ENCODE measurements at places on chromosomes 6 and 20.

DNA sequence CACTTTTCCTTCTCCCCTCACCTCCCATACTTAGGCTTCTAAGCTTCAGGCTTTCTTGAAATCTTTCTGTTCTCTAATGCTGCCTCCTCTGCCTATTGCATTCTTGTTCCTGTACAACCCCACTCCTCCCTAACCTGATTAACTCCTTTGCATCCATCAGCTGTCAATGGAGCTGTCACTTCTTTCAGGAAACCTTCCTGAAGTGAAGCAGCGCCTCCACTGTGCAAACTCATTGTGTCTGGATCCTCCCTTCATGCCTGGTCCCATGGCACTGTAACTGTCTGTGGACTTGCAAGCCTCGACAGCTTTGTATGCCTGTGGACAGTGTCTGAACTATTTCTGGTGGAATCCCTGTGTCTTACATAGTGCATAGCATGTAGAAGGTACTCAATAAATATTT is 185.0 kb downstream of the HS3ST5 start:
- no peaks in the 10 kb centered on the region for H3K4me1 ChIP-seq
- no peak overlapping the region for H3K27ac ChIP-seq
- peaks cover 4% of the 10 kb centered on the region for H3K27me3 ChIP-seq
- DNase-seq, result no peak

DNA sequence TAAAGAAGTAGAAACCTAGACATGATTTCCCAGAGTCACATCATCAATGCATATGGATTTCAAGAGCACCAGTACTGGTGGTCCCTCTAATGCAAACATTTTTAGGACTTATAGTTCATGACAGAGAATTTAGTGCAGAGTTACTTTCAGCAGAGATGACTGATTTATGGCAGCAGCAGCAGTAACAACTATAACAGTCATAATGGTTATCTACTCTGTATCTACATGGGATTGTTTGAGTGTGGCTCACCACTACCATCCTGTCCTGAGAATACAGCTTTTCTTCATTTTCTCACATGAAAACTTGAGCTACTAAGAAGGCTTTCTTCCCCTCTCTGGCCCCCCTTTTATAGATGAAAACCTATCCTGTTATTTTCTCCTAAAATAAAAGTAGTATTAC is 128.5 kb upstream of the ENPP5 start:
- no peaks in the 10 kb centered on the region for H3K4me1 ChIP-seq
- H3K27ac ChIP-seq, result no peak overlapping the region
- H3K36me3 ChIP-seq, result no peaks in the 10 kb centered on the region
- DNase-seq, result no peak
- peaks cover 4% of the 10 kb centered on the region for H3K27me3 ChIP-seq

DNA sequence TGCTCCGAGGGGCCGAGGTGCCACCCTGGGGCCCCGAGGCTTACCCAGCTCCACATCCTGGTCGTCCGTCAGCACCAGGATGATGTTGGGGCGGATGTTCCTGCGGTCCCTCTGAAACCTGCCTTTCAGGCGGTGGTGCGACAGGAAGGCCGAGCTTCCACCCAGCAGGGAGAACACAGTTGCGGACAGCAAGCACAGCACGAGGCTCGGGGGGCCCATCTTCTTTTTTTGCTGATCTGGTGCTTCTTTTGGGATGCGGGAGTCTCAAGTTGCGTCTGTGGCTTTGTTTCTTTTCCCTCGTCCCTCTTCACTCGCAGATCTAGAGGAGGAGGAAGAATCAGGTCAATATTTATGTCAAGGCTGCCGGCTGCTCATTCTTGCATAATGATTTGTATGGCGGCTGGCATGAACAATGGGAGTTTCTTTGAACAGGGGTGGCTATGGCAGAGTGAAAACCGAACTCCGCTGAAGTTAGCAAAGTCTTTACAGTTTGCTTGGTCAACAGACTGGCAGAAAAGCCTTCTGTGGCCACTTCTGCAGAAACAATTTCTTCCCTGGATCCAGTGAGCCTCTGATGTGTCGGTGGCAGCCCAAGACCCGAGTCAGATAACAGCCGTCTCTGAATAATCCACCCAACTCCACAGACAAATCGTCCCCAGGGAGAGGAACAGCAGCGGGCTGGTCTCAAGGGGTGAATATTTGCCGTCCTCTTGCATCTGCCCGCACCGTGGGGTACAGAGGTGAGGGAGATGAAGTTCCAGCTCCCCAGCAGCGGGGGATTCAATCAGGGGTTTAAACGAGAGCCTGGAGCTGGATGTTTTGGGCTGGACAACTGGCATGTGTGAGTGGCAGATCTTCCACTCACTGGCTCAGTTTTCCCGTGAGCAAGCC is 27.9 kb downstream of the SULF2 start:
- peaks cover 3% of the 10 kb centered on the region for H3K27me3 ChIP-seq
- peaks cover 82% of the 10 kb centered on the region for H3K4me1 ChIP-seq
- DNase-seq, result no peak
- H3K4me3 ChIP-seq, result peak overlapping the region; percentile 59

GRCh38 chr6:72675396-72675795 is 53.5 kb downstream of the KCNQ5 start:
- no peaks in the 10 kb centered on the region for H3K27me3 ChIP-seq
- H3K36me3 ChIP-seq, result no peaks in the 10 kb centered on the region
- no peak overlapping the region for H3K27ac ChIP-seq

DNA sequence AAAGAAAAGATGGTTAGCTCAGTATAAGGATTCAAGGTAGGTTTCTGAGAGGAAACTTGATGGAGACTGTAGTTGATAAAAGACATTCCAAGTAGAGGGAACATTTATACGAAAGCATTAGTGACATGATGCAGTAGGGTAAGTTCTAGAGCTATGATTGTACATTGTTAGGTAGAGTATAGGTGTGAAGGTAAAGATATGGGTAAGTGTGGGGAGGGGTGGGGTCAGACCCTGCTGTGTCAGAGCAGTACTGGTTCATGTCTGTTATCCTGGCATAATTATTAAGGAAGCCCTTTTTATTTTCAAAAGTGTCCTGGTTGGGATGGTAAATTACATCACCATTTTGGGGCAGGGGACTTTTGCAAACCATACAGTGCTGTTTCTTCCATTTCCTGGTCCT is 635.8 kb downstream of the COL12A1 start:
- H3K36me3 ChIP-seq, result no peaks in the 10 kb centered on the region
- no peak overlapping the region for H3K27ac ChIP-seq
- H3K27me3 ChIP-seq, result no peaks in the 10 kb centered on the region
- DNase-seq, result no peak
- no peaks in the 10 kb centered on the region for H3K4me1 ChIP-seq

DNA sequence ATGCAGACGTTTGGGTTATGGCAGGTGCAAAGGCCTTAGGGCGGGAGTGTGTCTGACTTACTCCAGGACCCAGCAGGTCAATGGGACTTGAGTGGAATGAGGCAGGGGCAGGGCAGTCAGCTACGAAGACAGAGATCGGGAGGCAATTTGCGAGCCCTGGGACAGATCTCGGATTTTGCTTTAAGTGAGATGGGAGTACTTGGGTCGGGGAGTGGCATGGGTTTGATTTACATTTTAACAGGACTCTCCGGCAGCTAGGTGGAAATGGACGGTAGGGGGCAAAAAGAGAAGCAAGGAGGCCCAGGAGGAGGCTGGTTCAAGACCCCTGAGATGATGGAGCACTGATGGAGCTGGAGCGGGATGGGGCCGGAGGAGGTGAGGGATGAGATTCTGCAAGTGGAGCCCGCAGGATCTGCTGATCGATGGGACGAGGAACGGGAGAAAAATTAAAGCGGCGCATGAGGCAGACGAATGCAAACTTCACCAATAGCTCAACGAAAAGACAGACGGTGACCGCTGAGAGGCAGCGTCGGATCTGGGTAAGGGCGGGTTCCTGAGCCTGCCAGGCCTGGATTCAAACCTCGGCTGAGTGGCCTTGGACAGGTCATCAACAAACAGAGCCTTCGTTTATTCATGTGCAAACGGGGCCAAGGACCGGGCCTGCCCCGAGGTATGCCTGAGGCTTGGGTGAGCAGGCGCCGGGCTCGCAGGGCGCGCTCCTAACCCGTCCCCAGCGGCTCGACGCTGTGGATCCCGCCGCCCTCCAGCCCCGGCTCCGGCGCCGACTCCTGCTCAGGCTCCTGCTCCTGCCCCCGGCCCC is 756 bp upstream of the RBCK1 start:
- peak overlapping the region; percentile 88 for H3K4me3 ChIP-seq
- no peak overlapping the region for H3K27ac ChIP-seq
- peaks cover 17% of the 10 kb centered on the region for H3K27me3 ChIP-seq
- H3K4me1 ChIP-seq, result peaks cover 31% of the 10 kb centered on the region
- peaks cover 31% of the 10 kb centered on the region for H3K36me3 ChIP-seq
- DNase-seq, result peak; percentile 83

DNA sequence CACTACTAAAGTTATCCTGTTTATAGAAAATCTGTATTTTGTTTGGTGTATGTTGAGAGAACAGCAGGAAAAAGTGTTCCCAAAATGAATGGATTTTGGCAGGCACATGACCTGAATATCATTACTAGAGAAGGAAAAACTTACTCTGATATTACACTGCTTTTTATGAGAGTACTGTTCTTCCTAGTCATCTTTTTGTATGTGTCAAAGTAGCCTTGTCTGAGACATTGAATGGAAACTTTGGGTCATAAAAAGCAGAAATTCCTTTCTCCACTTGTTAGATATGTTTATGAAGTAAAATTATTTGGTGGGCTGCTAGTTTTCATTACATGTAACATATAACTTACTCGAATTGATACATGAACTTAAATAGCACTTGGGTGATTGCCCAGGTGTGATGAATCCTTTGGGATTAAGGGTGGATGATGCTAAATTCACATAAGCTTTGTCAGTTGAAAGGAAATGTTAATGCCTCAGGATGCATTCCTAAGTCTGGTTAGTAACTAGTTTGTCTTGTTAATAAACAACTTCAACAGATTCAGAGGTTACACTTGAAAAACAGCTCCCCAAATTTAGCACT is 206.7 kb downstream of the CENPW start:
- no peaks in the 10 kb centered on the region for H3K4me1 ChIP-seq
- H3K27me3 ChIP-seq, result no peaks in the 10 kb centered on the region
- H3K4me3 ChIP-seq, result no peak overlapping the region

DNA sequence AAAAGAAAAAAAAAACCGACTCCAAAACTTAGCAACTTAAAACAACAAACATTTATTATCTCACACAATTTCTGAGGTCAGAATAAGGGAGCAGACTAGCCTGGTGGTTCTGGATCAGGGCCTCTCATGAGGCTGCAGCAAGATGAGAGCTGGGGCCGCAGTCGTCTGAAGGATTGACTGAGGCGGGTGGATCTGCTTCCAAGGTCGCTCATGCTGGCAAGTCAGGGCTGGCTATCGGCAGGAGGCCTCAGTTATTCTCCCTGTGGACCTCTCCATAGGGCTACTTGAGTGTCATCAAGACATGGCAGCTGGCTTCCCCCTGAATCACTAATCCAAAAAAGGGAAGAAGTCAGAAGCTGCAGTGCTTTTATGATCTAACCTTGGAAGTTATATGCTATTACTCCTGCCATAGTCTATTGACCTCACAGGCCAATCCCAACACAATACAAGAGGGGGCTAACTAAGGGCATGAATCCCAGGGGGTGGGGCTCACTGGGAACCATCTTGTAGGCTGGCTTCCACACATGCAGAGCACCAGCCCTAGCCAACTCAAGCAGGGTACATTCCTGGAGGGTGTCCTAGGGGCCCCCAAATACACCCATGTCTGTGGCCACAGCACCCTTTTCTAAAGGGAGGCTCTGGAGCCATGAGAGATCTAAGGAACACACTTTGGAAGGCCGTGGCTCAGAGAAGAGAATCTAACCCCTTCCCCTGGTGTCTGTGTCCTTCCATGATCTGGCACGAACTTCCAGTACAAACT is 11.3 kb downstream of the EBF4 start:
- no peak for DNase-seq
- peaks cover 74% of the 10 kb centered on the region for H3K27me3 ChIP-seq
- H3K36me3 ChIP-seq, result no peaks in the 10 kb centered on the region
- peaks cover 41% of the 10 kb centered on the region for H3K4me1 ChIP-seq

GRCh38 chr6:84304881-84305280 is 77.4 kb upstream of the CEP162 start:
- no peak overlapping the region for H3K4me3 ChIP-seq
- no peaks in the 10 kb centered on the region for H3K4me1 ChIP-seq
- H3K27ac ChIP-seq, result no peak overlapping the region
- DNase-seq, result no peak
- H3K36me3 ChIP-seq, result no peaks in the 10 kb centered on the region

- H3K36me3 ChIP-seq, result no peaks in the 10 kb centered on the region
- H3K27ac ChIP-seq, result peak overlapping the region; percentile 9
- no peaks in the 10 kb centered on the region for H3K27me3 ChIP-seq
Measured at GRCh38 chr6:73180763-73181619, 44.3 kb downstream of the KHDC1L start.

GRCh38 chr6:146972546-146972945 is 231.7 kb upstream of the STXBP5 start:
- no peaks in the 10 kb centered on the region for H3K36me3 ChIP-seq
- H3K4me1 ChIP-seq, result no peaks in the 10 kb centered on the region
- H3K27ac ChIP-seq, result no peak overlapping the region
- no peak for DNase-seq
- H3K27me3 ChIP-seq, result no peaks in the 10 kb centered on the region
- H3K4me3 ChIP-seq, result no peak overlapping the region

DNA sequence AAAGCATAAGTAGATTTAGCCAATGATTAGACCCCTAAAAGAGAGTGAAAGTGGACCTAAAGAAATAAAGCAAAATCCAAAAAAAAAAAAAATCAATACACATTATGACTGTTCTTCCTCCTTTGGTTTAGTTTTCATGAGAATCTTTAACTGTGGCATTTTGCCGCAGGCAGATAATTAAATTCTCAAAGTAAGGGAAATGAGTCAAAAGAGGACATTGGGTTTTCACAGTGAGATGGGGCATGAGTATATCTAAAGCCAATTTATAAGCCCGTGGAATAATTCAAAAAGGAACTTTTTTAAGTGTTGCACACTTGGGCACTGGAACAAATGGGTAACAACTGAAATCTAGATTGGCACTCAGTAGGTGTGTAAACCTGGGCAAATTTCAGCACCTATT is 230.3 kb downstream of the PKHD1 start:
- no peak for DNase-seq
- H3K36me3 ChIP-seq, result no peaks in the 10 kb centered on the region
- no peak overlapping the region for H3K27ac ChIP-seq
- H3K4me1 ChIP-seq, result peaks cover 6% of the 10 kb centered on the region
- no peaks in the 10 kb centered on the region for H3K27me3 ChIP-seq
- H3K4me3 ChIP-seq, result no peak overlapping the region

DNA sequence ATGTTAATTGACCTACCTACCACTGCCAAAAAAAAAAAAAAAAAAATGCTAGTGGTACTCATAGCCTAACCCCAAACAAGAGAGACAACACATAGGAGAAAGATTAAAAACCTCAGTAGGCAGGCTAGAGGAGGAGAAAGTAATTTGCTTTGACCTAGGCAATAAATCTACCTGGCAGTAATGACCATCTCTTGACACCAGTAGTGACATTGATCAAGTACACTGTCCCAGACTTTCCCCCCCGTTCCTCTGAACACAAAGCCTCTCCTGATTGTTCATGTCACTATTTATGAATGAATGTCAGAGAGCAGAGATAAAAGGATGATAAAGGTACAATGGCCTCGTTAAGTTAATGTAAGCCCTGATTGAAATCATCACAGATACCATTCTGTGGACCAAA is 746.8 kb downstream of the CBLN4 start:
- peak overlapping the region; percentile 27 for H3K27ac ChIP-seq
- H3K4me3 ChIP-seq, result no peak overlapping the region
- H3K27me3 ChIP-seq, result peaks cover 6% of the 10 kb centered on the region
- no peaks in the 10 kb centered on the region for H3K36me3 ChIP-seq

Measured in nephron progenitor cell (in vitro differentiated cells).